ENCODE measurements at places on chromosomes 12 and 14.

- no peak for DNase-seq
Measured at GRCh38 chr12:124820199-124820598, 43.5 kb downstream of the SCARB1 start.

DNA sequence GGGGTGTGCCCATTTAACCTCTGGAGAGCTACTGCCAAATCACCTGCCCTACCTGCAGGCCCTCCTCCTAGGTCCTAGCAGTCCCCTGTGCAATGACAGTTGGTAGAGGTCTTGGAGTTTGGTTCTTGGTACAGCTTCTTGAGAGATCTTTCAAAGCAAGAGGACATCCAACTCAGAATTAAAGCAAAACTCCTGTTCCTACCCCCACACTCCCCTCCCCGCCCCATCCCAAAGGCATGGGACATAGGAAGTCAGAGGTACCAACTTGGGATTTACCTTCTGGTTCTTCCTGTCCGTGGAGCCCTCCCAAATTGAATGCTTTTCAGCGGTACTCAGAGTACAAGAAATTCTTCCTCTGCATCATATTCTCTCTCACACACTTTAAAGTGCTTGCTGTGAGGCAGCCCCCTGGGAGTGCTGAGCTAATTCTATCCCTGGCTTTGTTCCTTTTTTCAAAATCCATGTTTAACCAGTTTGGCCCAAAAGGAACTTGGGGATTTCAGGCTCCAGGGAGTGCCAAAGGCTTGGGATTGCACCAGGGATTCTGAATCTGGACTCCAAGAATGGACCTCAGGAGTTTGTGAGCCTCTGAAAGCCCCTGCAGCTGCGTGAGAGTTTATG is 40.8 kb downstream of the GALNT16 start:
- no peak for DNase-seq

- no peak for DNase-seq
Measured at GRCh38 chr14:69506241-69506595, 21.7 kb downstream of the PLEKHD1 start.

DNA sequence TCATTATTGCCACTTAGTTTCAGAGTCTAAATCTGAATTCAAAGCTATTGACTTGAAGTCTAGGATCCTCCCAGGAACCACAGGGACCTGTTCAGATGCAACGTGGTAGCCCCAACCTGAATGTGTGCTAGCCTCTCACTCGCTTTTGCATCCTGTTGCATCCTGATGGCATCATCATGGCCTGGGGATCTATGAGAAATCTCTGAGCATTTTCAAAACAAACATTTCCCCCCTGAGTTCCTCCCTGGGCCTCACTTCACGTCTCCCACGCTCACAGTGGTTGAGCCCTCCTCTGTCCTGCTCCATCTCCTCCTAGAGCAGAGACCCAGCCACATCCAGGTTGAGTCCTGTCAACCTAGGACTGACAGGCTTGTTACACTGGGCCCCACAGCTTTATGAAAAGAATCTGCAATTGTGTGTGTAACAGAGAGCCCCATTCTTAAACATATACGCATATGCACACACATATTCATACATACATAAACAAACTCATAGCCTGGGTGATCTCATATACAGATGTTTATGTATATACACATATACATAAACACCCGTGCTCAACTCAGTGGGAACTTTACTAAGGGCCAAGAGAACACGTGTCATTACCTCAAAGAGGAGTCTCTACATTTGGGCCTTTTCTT is 5.4 kb upstream of the KRT72 start:
- no peak for DNase-seq

GRCh38 chr14:68716698-68717097 is 76.2 kb downstream of the ZFP36L1 start:
- DNase-seq: no peak

DNA sequence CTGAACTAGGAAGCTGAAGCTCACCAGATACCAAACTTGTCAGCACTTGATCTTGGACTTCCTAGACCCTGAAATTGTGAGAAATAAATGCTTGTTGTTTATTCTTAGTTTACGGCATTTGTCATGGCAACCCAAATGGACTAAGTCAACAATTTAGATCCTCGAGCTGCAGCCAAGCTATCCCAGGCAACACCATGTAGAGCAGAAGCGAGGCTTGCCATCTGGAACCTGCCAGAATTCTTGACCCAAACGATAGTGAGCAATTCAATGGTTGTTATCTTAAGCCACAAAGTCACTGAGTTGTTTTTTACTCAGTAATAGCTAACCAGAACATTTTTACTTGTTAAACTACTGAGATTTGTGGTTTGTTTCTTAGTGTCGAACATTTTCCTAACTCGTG is 458.5 kb upstream of the FLRT2 start:
- no peak for DNase-seq

DNA sequence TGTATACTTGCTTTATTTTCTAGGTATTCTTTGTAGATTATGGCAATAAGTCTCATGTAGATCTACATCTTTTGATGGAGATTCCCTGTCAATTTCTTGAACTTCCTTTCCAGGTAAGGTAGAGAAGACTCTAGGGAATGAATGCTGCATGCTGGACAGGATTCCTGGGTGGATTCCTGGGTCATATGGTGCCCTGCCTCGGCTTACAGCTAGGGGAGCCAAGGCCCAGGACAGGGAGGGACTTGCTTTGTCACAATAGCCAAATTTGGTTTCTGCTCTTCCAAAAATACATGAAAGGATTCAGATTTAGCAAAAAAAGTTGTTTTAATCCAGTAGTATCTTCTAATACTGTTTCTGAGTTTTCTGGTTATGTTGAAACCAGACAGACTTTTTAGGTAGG is 59.5 kb upstream of the ASPG start:
- no peak for DNase-seq

DNA sequence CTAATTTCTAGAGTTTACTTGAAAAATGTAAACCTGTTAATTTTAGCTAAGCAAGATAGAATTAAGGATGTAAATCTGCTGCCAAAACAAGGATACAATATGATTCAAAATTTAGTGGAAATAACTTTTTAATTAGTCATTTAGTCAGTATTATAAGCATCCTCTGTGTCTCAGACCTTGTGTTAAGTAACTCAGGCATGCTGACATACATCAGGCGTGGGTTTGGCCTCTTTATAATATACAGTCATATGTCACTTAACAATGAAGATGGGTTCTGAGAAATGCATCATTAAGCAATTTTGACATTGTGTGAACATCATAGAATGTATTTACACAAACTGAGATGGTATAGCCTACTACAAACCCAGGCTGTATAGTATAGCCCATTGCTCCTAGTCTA is 386.9 kb downstream of the ZFP36L1 start:
- DNase-seq: no peak

- DNase-seq: peak; percentile 67
Measured at GRCh38 chr14:60657456-60658210, 8.4 kb upstream of the SIX1 start.

DNA sequence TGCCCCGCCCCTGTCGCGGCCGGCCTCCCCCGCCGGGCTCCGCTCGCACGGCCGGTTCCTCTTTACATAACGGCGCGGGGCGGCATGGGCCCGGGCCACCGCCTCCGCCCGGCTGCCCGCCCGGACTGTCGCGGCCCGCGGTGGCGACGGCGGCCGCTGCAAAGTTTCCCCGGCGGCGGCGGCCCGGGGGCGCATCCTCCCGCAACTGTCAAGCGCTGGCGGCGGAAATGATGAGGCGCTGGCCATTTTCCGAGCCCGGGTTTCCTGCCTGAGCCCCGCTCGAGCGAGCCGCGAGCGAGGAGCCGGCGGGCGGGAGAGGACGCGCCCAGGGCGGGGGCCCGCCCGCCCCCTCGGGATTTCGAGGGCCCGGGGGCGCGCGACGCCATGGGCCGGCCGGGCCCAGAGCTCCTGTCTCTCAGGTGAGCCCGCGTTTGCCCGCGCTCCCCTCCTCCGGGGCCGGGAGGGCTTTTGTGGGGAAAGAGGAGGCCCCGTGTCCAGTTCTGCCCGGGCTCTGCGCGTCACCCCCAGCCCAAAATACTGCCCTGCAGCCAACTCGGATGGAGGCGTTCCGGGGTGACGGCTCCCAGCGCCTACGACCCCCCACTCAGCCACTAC is at the start of gene SH2B3:
TSS of gene SH2B3 (plus strand) at position 65 of the 615 bp plus-strand sequence. CDS start 12,223 bp downstream, outside the sequence.
- DNase-seq: no peak

DNA sequence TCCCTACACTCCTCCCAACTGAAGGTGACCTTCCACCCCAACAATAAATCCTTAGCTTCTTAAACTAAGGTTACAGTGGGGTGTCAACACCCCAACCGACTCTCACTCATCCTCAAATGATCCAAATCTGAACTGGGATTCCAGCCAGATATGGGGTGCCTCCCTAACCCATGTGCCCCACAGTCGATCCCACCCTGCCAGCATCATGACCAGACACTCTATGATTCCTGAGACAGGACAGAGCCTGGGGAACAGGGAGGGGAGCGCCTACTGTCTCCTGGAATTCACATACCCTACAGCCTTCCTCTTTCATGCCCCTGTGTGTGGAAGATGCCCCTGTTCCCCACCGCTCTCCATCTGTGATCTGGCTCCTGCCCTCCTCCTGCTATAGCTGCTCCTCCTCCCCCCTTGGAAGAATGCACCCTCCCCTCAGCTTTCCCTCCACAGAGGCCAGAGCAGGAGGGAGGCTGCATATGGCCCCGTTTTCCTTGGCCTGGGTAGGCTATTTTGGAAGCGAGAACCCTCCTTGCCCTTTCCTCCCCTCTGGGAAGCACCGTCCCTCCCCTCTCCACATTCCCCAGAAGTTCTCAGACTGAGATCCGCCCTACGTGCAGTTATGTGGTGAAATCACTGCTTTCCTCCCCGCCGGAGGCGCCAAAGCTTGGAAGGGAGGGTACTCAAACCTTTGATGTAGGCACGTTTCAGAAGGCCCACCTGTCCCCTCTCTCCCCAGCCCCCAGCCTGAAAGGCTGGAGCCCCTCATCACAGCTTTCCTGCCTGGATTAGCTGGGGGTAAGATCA is 48.0 kb downstream of the SMUG1 start:
- DNase-seq: no peak

GRCh38 chr14:65709576-65709975 is 297.0 kb downstream of the FUT8 start:
- DNase-seq: no peak

DNA sequence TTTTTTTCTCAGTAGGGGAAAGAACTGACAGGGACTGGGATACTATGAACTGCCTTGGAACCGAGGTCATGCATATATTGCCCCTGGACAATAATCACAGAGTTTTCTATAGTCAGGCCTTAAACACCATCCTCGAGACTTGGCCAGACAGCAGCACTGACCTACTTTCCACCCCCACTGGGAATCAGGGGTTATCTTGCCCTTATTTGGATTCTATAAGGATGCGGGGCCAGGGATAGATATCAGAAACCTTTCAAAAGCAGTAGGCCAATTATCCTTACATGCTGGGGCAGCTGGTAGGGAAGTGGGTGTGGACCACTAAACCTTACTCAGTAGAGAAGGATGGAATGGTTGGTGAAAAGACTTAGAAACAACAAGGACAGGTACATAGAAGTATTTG is 2.0 kb downstream of the ZNF219 start:
- no peak for DNase-seq

DNA sequence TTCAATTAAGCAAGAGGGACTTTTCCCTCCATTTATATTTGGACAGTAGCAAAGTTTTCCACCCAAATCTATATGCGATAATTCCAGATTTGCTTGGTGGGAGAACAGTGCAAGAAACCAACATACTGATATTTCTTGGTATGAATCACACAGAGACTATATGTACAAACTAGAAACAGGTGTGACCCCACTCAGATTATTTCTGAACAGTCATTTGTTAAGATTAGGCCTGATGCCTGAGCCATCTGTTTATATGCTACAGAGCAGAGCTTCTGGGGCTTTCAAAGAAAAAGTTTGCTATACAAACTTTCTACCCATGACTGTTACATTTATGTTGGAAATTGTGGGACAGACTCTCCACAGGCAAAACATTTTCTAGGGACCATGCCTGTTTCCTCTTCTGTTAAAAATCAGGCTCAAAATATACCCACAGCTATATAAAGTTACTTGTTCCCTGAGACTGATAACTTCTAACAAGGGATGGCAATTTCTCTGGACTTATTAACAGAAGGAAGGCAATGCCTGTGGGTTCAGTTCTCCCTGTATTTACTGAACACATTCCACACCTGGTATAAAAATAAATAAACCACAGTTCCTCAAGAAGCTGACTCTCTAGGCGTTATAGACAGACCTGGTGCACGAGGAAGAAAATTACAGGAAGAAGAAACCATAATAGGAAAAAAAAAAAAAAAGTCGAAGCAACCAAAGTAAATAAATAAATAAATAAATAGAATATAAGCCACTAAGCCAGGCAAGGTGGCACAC is 8.0 kb downstream of the PTPN21 start:
- DNase-seq: no peak

DNA sequence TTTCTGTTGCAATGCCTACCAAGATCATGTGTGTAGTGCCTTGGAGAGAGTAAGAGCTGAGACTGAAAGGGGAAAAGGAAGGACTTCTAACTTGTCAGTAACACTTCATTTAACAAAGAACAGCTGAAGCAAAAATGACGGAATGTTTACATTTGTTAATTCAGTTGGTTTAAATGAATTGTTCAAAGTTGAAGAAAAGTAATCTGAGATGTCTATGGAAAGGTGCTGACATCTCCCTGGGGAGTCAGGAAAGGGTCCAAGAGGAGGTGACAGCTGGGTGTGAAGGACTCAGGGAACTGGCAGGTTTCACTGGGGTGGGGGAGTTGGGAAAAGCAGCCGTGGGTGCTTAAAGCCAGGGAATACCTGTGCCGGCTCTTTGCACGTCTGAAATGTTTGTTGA is 7.9 kb downstream of the TMEM63C start:
- no peak for DNase-seq

GRCh38 chr14:32696325-32697091 is 242.2 kb upstream of the NPAS3 start:
- no peak for DNase-seq

All from DMS79 (cell line).